BE2C (cell line): ENCODE measurements at places on chromosomes 16 and 17.

- no peak for DNase-seq
Measured at GRCh38 chr17:73305845-73306836, 5.7 kb downstream of the CDC42EP4 start.

GRCh38 chr17:64261417-64262145, 1.5 kb downstream of the TEX2 start:
- no peak for DNase-seq

DNA sequence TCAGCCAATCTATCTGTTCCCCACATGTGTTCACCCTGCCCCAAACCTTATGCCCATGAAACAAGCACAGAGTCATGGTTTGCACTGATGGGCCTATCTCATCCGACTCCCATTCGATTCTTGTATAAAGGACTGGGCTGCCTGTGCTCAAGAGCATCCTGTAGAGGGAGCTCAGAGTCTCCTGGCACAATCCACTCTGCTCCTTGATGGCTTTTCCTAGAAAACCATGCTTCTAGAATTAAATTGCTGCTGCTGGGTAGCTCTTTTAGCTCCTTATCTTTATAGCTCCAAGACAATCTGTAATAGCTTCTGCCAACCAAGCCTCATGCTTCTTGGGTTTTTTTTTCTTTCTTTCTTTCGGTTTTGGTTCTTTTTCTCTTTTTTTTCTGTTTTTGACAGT, 9.7 kb downstream of the ZNF19 start:
- peak; percentile 33 for DNase-seq

GRCh38 chr17:45813048-45813725, 29.1 kb downstream of the CRHR1 start:
- no peak for DNase-seq

- DNase-seq, result no peak
Measured at GRCh38 chr17:80043963-80044362, 7.5 kb downstream of the CCDC40 start.

DNA sequence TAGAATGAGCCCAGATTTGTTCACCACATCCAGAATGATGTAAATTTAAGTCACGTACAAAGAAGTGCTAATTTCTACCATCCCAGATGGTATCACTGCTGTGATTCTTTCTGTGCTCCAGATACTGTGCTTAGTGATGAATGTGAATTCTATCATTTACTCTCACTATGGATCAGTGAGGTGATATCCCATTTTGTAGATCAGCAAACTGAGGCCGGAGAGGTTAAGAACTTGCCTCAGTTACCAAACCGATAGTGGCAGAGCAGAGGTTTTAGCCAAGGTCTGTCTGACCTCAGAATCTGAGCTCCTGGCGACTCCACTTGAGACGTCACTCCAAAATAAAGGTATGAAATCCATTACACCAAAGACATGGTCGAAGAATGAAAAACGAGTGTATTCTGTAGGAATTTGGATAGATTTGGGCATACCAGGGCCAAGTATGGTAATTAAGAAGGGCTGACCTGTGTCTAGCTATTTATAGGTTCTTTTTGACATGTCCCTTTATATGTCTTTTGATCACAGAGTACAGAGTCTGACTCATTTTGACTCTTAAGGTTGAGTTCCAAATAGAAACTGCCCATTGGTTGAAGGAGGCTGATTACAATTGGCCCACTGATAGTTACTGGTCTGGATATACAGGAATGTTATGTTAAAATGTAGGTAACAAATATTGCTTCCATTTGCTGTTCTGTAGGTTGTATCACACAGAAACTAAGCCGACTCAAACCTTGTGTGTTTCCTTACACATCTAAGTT, 10.0 kb downstream of the MAP2K6 start:
- DNase-seq, result no peak

GRCh38 chr17:45146592-45146889, 1.7 kb upstream of the HEXIM1 start:
- DNase-seq, result no peak

DNA sequence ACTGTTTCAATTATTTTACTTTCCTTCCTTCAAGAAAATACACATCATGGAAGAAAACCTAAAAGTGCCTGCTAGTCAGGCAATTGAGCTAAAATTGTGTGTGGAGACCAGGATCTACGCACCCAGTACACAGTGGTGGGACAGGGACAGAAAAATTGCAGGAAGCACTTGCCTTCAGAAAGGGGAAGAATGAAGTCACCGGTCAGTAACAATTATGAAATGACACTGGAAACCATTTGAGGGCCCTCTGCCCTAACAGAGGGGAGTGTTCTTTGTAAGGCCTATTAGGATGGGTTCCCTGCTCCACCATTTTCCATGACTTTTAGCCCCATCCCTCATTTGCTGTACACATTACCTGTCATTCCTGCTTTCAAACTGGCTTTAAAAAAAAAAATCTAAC, 4.5 kb upstream of the PHAF1 start:
- DNase-seq, result no peak

GRCh38 chr17:49316889-49317675, 45.0 kb downstream of the ZNF652 start:
- no peak for DNase-seq

DNA sequence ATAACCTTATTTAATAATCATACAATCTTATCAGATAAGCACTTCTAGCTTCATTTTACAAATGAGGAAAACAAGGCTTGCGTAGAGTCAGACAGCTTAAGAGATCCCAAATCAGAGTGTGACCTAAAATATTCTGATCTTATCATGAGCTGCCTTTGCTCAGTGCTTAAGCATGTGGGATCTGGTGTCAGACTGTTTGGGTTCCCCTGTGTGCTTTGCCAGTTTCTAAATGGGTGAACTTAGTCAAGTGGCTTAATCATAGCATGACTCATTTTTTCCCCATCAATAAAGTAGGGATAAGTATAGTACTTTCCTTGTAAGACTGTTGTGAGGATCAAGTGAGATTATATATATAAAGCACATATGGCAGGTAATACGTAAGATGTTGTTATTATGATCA, 612.6 kb upstream of the C16orf82 start:
- DNase-seq, result no peak

GRCh38 chr17:41433586-41433985, 7.2 kb downstream of the KRT38 start:
- no peak for DNase-seq

DNA sequence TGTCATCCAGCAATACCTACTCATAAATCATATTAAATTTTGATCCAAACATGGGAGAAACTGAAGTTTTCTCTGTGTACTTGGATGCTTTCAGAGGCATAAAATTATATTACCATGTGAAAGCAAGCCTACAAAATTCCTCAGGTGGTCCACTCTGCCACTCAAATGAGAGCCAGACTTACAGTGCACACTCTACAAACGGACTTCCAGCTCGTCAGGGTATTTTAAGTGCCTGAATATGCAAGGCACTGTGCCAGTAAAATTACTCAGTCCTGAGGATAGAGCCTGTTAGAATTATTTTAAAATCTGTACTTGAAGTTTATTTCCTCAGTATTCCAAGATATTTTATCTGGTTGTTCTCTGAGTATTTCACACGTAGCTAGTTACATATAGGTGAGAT, 54.5 kb downstream of the TENT4B start:
- DNase-seq, result no peak

DNA sequence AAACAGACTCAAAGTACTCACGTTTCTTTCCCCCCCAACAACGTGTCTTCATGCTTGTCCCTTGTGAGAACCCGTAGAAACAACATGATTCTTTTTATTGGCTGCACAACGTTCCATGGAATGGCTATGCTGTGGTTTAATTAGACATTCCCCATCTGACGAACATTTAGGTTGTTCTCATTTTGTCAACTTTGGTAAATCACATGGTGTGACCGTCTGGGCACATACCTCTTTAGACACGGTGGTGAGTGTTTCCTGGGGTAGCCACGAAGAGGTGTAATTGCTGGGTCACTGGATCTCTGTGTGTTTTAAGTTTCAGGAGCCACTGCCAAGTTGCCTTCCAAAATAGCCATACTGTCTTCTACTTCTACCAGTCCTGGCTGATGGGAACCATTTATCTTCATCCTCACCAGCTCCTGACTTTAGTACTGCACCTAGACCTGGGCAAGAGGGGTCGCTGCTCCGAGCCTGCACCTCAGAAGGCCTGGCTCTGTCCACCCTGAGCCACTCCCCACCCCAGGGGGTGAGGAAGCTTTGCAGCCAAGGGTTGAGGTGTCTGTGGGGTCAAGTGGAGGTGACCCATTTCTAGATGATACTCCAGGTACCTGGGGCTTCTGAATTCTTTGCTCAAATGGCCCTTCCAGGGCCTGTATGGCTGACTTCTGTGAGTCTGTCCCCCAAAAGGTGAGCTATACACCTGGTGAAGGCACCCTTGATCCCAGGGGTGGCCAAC, 84.7 kb downstream of the IRX5 start:
- DNase-seq, result no peak

DNA sequence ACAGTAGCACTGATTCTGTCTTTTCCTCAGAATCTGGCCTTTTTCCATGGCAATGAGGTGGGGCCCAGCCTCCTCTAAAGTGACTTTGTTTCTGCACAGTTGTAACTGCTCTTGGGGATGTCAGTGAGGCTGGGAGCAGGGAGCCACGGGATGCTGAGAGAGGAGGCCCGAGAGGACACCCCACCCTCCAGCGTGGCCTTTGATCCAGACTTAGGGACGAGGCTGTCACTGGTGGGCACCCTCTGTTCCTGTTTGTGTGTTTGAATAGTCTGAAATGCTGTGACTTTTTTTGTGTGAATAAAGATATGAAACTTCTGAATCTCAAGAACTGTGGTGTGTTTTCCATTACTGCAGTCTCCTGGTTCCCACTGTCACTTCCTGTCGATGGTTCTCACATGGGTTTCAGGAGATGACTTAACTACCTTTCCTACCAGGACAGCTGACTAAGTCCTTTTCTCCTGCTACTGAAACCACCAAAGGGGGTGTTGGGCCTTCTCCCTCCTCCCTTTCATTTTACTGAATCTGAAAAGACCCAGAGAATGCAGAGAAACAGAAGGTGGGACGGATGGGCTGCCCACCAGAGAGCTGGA, 18.6 kb downstream of the KCTD2 start:
- DNase-seq, result no peak

GRCh38 chr16:75053791-75054555, 55.1 kb downstream of the ZNRF1 start:
- DNase-seq, result peak; percentile 85

DNA sequence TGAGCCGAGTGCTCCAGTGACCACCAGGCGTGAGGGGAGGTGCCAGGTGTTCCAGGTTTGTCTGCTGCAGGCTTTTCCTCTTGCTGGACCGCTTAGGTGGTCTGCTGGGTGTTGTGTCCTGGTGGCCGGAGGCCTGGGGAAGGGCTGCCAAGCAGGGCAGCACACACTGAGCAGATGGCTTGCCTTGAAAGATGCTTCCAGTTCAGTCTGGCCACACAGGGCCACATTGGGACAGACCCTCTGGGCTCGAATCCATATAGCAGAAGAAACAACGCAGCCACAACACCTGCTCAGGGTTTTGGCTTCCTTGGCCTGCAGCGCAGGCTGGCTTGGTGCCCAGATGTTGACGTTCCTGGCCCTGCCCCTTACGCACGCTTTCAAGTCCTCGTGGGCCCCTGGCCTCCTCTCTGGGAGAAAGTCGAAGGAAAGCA, 24.8 kb downstream of the GINS2 start:
- no peak for DNase-seq

DNA sequence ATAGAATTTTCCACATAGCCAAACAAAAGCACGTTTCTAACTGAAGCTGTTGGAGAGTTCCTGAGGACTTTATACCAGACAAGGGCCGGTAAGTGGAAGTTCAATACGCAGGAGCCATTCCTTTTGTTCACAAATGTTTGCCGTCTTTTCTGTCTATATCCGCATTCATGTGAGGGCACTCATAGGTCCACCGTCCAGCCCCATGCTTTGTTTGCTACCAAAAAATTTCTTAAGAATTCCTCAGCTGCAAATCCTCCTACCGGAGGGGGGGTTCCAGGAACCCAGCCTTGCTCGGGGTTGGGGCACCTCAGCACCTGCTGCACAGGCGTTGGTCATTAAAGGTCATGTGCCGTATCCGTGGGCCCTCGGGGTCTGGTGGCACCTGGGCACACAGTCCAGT, 276.8 kb downstream of the SEC14L1 start:
- DNase-seq, result no peak

- no peak for DNase-seq
Measured at GRCh38 chr16:27430512-27430911, 28.5 kb downstream of the IL21R start.

DNA sequence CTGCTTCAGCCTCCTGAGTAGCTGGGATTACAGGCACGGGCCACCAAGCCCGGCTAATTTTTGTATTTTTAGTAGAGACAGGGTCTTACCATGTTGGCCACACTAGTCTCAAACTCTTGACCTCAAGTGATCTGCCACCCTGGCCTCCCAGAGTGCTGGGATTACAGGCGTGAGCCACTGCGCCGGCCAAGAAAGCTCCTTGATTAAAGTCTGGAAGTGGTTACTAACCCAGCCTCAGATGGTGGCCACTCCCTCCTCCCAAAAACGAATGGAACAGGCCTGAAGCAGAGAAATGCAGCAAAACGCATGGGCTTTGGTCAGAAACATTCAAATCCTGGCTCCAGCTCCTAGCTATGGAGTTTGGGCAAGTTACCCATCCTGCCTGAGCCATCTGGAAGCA, 11.3 kb downstream of the FKBP10 start:
- no peak for DNase-seq

GRCh38 chr17:66786107-66786506, 48.8 kb upstream of the CACNG5 start:
- no peak for DNase-seq

GRCh38 chr17:8155996-8156245, 3.7 kb upstream of the PER1 start:
- DNase-seq, result no peak

- no peak for DNase-seq
Measured at GRCh38 chr16:75379911-75380847, 53.1 kb downstream of the CFDP1 start.

DNA sequence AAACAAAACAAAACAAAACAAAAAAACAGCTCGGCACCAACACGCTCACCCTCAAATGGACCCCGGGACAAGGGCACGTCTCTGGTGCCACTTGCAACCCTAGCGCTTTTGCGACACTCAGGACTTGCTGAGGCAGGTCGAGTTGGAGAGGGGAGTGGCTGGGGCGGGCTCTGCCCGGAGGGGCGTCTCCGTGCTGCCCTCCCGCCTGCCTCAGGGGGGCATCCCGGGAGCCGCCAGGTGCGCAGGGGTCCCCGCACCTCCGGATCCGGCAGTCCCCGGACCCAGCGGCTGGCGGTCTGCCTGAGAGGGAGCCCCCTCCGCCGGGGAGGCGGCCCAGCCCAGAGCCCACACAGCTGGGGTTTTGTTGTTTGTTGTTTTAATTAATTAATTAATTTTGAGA, at the start of gene SLC52A1:
TSS of gene SLC52A1 (minus strand) at position 112 of the 400 bp plus-strand sequence. CDS start 820 bp downstream, outside the sequence.
- DNase-seq, result no peak

DNA sequence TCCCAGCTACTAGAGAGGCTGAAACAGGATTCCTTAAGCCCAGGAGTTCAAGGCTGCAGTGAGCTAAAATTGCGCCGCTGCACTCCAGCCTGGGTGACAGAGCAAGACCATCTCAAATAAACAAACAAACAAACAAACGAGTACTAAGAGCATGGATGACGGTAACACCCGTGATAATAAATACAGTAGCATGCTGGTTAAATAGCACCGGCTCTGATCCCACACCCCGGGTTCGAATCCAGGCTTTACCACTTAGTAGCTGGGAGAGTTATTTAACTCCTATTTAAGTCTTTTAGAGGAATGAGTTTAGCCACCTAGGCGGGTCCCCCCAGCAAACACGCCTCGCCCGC, 301 bp upstream of the METTL22 start:
- no peak for DNase-seq

- DNase-seq, result no peak
Measured at GRCh38 chr16:11399261-11399831, 54.1 kb downstream of the RMI2 start.
